H1 (cell line): ENCODE measurements at places on chromosomes 5 and 9. TPM values are rescaled to one million over a fixed set of nuclear protein-coding genes. Genes with fewer than 3 reads are reported as not detected.

- H3K4me3 ChIP-seq: no peak overlapping the region
- H3K36me3 ChIP-seq: no peaks in the 10 kb centered on the region
- H3K27ac ChIP-seq: no peak overlapping the region
- DNase-seq: no peak
Observed at GRCh38 chr5:14713476-14714390, 49.2 kb downstream of the OTULIN start.

GRCh38 chr5:85305766-85306165 is 921.1 kb upstream of the EDIL3 start:
- no peak overlapping the region for H3K27ac ChIP-seq
- DNase-seq: no peak
- H3K4me1 ChIP-seq: no peaks in the 10 kb centered on the region

GRCh38 chr9:17165764-17166163 is 30.9 kb downstream of the CNTLN start:
- H3K27me3 ChIP-seq: no peaks in the 10 kb centered on the region
- H3K4me3 ChIP-seq: no peak overlapping the region
- DNase-seq: no peak
- no peaks in the 10 kb centered on the region for H3K36me3 ChIP-seq

DNA sequence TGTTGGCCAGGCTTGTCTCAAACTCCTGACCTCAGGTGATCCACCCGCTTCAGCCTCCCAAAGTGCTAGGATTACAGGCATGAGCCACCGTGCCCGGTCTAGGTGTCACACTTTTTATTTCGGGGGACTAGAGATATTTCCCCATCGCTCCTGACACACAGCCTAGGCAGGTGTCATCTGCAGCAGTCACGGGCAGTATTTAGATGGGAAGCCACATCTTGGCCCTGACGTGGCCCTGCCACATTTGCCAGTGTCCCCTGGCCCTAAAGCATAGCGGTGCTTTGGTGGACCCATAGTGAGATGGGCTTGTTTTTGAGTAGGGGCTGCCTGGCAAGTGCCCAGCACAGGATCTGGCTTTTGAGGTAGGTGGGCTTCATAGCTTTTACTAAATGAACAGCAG is 45.0 kb upstream of the LRRTM2 start:
- DNase-seq: no peak
- H3K27me3 ChIP-seq: no peaks in the 10 kb centered on the region
- no peak overlapping the region for H3K4me3 ChIP-seq

DNA sequence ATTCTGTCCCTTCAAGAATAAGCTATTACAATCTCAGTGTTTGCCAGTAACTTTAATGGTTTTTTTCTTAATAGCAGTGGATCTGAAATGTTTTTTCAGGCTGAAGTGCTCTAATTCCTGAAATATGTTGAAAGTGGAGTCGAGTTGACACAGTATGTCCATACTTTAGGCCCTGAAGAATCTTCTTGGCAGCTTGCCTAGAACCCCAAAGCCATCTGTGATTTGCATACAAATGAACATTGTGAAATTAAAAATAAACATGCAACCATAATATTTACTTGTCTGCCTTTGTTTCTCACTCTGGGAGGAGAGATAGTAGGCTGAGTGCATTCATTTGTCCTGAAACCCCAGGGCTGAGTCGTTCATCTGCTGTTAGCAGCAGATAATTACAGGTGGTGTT is 152.7 kb downstream of the ADCY2 start:
- H3K4me3 ChIP-seq: no peak overlapping the region
- DNase-seq: no peak
- H3K27ac ChIP-seq: no peak overlapping the region
- H3K36me3 ChIP-seq: 0 out of 2 replicates have a peak, but pooled peaks cover 2% of the 10 kb centered on the region
- H3K4me1 ChIP-seq: no peaks in the 10 kb centered on the region

DNA sequence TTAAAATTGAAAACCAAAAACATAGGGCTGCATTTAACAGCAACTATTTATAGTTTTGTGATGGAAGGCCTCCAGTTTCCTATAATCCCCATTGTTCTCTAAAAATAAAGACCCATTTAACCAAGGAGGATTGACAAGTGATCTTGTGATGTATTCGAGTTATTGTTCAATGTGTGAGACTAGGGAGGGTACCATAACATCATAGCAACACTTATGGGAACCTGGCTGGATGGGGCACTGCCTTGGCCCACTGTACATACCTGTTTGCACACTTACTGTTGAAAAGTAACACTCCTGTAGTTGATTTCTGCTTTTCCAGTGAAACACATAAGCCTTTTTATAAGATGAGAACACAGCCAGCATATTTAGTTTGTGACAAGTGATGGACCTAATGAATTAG is 32.3 kb downstream of the MACIR start:
- no peaks in the 10 kb centered on the region for H3K27me3 ChIP-seq
- no peak overlapping the region for H3K4me3 ChIP-seq
- H3K36me3 ChIP-seq: no peaks in the 10 kb centered on the region

GRCh38 chr5:77991084-77991483 is 214.9 kb upstream of the TBCA start:
- no peaks in the 10 kb centered on the region for H3K36me3 ChIP-seq
- peaks cover 23% of the 10 kb centered on the region for H3K4me1 ChIP-seq
- no peak for DNase-seq
- H3K27ac ChIP-seq: no peak overlapping the region
- no peak overlapping the region for H3K4me3 ChIP-seq

Gene GPR150
- total RNA-seq: not detected in 2 replicates

Gene INVS
- 6.7 and 6.9 TPM in 2 replicates for total RNA-seq
